DMS79 treated with DMSO at 0.1 percent for 48 hours (cell line): ENCODE measurements at places on chromosomes 7 and 10.
A peak's percentile ranks its signal among the peaks of the same experiment; 100 is the strongest.

DNA sequence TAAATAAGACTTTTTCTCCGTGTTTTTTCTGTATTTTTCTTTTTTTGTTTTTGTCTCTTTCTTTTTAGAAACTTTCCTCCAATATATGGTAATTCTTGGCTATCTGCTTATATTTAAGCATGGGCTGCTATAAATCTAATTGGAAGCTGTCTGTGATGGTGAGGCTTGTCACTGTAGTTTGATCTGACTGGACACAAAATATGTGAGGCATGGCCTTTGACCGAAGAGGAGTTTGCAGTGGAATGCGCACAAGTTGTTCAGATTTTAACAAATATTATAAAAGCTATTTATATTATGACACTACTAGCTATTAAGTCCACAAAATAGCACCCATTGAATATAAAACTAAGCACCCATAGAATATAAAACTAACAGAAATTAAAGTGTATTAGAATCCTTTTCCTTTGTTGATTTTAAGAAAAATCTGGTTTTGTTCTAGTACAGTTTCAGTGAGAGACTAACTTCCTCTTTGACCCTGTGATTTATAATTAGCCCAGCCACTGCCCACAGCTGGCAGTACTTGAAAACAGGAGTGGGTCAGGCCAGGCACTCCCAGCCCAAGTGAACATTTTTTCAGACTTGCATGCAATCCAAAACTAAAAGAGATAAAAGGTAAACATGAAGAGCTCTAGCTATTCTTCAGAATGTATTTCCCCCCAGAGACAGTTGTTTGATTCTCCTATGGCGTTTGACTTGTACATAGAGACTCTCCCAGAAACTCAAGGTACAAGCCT is 69.9 kb upstream of the FGL2 start:
- DNase-seq, result no peak

- DNase-seq, result no peak
Measured at GRCh38 chr7:25638590-25639244, 410.4 kb upstream of the NPVF start.

GRCh38 chr10:78901694-78902093 is 167.1 kb upstream of the ZMIZ1 start:
- no peak for DNase-seq

DNA sequence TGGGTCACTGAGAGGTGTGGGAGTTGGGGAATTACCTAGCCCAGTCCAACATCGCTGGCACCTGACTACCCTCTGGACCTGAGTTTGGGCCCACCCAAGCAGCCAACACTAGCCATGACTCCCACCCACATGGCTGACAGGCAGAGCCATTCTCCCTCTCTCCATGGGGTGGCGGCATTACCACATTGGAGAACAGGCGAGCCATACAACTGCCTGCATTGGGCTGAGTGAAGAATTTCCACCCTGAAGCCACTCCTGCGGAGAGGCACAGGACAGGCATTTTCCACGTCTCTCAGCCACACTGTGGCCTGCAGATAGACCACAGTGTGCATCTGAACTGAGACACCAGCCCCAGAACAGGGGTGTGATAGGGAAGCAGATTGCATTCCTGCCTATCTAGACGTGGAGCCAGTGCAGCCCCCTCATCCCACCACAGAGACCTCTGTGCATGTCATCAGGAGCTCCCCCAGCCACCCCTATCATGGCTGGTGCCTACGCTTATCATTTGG is 58.2 kb upstream of the ANTXRL start:
- DNase-seq, result peak; percentile 0

GRCh38 chr7:151410405-151411390 is 860 bp upstream of the WDR86 start:
- peak; percentile 38 for DNase-seq

- DNase-seq, result no peak
Measured at GRCh38 chr7:33677556-33677955, 227.8 kb upstream of the BMPER start.

DNA sequence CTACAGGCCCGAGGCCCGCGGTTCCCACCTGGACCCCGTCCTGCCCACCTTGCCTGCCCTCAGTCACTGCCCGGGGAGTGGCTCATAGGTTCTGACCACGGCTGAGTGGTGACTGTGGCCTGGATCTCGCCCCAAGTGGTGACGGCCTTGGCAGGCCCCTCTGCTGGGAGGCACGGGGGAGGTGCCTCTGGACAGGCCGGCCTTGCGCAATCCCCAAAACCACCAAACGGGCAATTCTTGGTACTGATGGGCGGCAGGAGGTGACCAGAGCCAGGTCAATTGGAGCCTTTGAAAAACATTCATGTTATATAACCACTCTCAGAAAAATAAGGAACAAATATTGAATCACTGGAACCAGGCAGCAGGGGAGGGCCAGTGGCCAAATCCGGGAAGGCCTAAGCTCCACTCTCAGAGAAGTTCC is 83.4 kb downstream of the PRKAG2 start:
- no peak for DNase-seq

DNA sequence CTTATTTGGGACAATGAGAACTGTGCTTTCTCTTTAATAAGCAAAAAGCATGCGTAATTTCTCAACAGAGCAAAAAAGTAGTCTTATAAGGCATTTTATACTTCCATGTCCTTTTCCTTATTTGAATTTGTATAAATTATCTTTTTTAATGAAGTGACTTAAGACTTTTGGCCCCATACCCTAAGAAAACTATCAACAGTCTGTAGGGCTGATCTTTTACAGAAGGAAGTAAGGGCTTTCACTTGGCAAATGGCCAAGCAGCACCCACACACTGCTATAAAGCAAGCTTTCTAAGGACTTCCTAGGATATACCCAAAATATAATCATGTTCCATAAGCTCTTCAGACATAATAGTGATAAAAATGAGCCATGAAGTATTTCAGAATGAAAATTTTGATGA is 3.4 kb downstream of the CRPPA start:
- no peak for DNase-seq

- no peak for DNase-seq
Measured at GRCh38 chr10:101558671-101559595, 29.1 kb downstream of the POLL start.

- no peak for DNase-seq
Measured at GRCh38 chr7:4299431-4299830, 382.7 kb upstream of the FOXK1 start.

DNA sequence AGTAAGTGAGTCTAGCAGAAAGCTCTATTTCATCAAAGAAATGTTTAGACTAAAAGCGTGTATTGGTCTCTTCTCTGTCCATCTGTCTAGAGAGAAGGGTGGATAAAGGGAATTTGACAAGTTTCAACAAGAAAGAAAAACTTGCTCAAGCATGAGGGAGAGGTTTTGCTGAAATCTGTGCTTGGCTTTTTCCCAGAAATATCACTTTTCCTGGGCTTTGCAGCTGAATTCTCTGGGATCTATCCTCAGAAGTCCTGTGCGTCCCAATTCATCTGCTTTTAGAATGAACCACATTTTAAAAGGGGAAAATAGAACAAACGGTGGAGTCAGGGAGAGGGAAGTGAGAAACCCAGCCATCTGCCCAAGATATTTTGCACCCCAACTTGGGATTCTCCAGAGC is 59.6 kb upstream of the CELF2 start:
- no peak for DNase-seq

- no peak for DNase-seq
Measured at GRCh38 chr10:52258799-52259425, 55.2 kb upstream of the DKK1 start.

- no peak for DNase-seq
Measured at GRCh38 chr7:153452661-153453060, 599.5 kb upstream of the DPP6 start.

DNA sequence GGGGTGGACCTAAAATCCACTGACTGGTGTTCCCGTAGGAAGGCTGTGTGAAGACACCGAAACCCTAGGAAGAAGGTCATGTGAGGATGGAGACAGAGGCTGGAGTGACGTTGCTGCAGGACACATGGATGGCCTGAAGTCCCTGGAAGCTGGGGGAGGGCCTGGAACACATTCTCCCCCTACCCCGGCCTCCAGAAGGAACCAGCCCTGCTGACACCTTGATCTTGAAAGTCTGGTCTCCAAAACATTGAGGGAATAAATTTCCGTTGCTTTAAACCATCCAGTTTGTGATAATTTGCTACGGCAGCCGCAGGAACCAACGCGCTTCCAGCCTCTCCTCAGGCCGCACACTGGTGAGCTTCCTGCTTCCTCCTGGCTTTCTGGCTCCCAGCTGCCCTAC is 288.2 kb downstream of the GLRX3 start:
- no peak for DNase-seq

- DNase-seq, result no peak
Measured at GRCh38 chr10:128007971-128008370, 101.1 kb downstream of the PTPRE start.

- no peak for DNase-seq
Measured at GRCh38 chr7:41578700-41579099, 124.2 kb downstream of the INHBA start.

DNA sequence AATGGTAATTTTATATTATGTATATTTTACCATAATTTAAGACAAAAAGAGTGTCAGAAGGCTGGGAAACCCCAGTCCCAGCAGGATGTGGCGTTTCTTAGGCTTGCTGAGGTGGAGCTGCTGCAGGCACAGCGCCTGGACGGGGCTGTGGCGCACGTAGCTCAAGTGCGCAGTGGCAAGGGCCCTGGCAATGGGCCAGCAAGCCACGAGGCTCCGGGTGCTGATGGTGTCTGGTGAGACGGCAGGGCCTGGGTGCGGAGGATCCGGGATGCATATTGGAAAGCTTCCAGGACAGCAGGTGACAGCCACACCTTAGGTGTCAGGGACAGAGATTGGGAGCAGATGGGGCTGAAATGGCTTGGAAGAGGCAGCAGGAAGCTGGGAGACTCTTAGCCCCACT is 37.2 kb downstream of the CLEC2L start:
- peak; percentile 85 for DNase-seq

DNA sequence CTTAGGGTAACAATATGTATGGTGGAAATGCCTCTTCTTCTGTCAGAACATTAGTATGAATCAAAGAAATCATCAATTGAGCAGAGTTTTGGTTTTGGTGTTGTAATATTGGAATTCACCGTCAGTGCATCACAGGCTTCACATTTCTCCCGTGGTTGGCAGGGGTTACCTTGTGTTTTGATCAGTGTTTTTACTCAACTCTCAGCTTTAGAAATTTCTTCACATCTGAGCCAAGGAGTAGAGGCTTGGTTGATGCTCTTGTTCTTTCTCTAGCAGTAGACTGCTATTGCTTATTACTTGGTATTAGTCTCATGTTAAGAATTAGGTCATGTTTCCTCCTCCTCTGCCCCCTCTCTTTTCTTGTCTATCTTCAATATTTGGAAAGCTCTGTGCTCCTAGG is 188.8 kb upstream of the SMIM30 start:
- DNase-seq, result no peak

DNA sequence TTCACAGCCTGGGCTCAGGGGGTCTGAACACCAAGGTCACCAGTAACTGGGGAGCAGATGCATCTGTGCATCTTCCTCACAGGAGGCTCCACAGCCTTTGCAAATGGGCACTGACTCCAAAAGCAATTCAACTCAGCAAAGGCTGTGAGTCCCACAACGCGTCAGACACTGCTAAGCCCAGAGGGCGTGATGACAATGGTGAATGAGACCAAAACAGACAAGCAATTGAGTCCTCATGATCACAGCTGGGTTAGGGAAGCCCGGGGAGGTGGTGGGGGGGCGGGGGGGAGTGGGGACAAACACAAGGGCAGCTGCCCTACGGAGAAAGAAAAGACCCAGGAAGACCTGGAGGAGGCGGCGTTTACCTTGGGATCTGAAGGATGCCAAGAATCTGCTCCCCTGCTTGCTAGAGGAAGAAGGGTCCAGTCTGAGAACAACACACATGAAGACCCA is 61.6 kb upstream of the RNF32 start:
- no peak for DNase-seq

GRCh38 chr10:28202941-28203352 is 99.9 kb downstream of the MPP7 start:
- no peak for DNase-seq

DNA sequence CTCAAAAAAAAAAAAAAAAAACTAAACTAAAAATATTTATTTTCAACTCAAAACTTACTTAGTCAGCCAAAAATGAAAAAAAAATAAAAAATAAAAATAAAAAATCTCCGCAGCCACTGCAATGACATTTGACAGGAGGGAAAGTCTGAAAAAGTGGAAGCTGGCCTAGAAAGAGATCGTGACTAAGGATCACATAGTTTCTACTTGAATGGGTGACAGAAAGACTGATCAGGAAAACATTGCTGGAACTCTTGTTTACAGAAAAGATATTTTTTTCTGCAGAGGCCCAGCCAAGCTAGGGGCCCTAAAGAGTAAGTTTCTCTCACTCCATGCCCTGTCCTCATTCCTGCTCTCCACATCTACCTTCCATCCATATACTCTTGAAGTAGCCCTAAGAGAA is 92.8 kb upstream of the KCND2 start:
- DNase-seq, result no peak

DNA sequence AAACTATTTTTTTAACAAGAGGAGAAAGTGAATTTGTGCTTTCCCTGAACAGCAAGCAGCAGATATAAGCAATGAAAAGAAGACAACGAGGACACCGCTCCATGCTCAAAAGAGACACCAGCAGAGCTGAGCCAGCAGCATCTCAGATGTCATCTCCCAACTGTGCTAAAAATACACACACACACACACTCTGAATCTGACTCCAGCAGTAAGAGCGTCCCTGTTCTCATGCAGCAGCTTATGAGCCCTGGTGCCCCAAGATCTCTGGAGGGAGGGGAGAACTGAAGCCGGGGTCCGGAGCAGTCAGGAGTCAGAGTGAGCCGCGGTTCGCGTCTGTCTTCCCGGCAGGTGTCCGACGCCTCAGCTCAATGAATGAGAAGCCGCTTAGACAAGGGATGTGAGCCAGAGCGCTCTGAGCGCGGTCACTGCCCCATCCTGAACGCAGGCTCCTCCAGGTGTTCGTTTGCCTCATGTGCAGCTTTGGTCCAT is 49.2 kb downstream of the SVIL start:
- peak; percentile 1 for DNase-seq

GRCh38 chr10:103232131-103232673 is 13.5 kb upstream of the RPEL1 start:
- DNase-seq, result no peak

DNA sequence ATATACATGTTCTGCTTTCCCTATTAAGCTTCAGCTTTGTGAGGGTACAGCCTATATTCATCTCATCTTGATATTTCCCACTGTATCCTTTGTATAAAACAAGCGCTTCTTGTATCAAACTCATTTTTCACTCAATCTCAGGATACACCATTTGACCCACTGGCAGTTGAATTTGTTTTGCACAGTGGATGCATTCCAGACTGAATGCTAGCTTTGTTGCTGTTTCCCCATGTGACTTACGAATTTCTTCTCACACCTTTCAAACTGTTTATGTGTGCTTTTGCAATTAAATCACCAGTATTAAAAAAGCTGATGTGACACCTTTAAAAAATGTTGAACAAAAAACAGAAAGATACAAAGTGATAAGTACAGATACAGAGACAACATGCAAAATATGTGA is 180.9 kb downstream of the ZNF438 start:
- no peak for DNase-seq

DNA sequence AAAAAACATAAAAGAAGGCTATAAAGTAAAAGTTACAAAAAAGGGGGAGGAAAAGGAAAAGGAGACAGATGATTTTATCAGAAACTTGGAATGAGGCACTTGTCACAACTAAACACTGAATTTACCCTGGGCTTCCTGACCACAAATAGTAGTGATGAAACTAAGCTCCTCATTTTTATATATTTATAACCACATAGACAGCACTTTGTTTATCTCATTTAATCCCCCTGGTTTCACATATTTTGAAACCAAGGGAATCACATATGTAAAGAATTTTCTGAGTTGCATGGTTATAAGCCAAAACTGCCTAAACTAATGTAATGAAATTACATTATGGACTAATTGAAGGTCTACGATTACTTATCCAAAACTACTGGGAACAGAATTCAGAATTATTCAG is 39.6 kb upstream of the MET start:
- DNase-seq, result no peak
